Nucleus accumbens (tissue), 56 donors: ENCODE measurements at places on chromosomes 6 and 20.
A peak's percentile ranks its signal among the peaks of the same experiment; 100 is the strongest.

DNA sequence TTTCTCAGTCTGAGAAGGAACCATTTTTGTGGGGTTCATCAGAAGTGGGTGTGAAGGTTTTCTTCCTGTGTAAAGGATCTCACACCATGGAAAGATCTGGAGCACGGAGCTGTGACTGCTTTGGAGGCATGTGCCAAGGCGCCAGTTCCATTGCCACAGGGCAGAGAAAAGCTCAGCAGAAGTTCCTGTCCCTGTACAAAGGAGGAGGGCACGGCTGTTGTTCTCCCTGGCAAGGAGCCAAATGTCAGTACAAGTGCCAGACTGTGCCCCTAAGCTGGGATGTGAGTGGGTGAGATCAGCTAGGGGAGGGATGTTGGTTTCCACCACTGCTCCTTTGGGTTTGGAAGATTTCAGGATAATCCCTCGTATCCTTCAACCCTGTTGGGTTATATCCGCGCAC lies 117.3 kb downstream of the CRYBG1 start:
- no peak for DNase-seq

DNA sequence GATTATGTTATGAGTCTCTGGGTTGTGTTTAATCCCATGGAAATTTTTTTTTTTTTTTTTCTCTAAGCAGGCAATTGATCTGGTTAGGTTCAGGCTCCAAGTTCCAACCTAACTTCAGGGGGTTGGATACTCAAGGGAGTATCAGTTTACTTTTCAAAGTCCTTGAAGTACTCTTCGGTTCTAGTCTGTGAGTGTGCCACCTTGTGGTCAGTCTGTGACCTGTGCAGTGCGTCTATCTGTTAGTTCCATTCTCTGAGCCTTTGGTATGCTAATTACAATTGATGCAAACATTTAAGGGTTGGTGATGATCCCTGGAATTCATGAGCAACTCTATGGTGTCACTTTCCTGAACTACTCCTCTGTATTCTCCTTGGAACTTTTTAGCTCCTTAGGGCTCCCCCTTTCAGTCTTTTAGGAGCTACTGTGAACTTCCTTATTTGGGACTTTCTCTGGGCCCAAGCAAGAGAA lies 342.0 kb downstream of the SOX4 start:
- no peak for DNase-seq

DNA sequence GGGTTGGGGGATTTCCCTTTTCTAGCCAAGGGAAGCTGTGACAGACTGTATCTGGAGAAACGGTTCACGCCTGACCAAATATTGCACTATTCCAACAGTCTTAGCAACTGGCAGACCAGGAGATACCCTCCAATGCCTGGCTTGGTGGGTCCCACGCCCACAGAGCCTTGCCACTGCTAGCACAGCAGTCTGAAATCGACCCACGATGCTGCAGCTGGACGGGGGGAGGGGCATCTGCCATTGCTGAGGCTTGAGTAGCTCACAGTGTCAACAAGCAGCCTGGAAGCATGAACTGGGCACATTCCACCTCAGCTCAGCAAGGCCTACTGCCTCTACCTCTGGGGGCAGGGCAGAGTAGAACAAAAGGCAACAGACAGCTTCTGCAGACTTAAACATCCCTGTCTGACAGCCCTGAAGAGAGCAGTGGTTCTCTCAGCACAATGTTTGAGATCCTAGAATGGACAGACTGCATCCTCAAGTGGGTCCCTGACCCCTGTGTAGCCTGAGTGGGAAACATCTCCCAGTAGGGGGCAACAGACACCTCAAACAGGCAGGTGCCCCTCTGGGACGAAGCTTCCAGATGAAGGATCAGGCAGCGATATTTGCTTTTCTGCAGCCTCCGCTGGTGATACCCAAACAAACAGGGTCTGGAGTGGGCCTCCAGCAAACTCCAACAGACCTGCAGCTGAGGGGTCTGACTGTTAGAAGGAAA lies 89.9 kb upstream of the ECI2 start:
- DNase-seq = no peak

GRCh38 chr20:50624351-50625016 lies 66.9 kb downstream of the RIPOR3 start:
- DNase-seq = no peak

DNA sequence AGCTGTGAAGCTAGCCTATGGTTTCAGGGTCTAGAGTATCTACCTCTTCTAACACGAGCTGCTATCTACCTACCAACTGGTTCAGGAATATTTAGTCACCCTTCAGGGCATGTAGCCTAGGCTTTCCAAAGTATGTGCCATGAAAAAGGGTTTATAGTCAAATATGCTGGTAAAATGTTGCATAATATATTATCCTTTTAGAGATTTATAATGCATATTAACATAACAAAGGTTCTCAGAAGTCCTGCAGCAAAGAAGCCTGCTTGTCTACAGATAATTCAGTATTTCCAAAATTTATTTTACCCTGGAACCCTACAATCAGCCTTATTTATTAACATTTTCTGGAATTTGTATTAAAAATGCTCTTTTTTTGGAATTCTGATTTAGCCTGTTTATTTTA lies 56.0 kb downstream of the PRDM13 start:
- DNase-seq = no peak

GRCh38 chr20:53797085-53797484 lies 203.4 kb upstream of the ZNF217 start:
- DNase-seq = no peak

DNA sequence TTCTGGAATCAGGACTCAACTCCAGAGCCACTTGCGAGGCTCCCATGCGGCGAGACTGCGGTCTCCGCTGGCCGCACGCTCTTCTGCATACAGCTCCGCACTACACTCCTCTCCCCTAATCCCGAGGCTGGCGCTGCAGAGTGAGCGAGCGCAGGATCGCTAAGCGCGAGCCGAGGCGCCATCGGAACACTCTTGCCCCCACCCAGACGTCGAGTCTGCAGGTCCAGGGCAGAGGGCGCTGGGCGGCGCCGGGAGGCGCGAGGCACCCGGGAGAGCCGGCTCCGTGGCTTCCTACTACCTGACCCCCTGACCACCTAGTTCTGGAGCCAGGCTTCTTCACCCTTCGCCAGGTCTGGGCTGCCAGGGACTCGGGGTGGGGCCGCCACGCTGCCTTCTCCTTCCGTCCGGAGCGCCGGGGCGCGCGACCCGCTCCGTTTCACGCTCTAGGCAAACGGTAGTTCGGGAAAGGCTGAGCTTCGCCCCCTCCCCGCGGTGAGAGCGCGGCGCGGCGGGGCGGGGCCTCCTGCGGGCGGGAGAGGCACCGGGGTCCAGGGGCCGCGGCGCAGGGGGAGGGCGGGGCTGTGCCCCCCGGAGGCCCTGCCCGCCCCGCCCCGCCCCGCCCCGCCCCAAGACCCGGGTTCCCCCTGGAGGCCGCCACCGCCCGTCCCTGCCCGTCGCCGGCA lies 5.4 kb upstream of the TUBB2A start:
- DNase-seq = peak; percentile 64

GRCh38 chr6:106227612-106228507 lies 97.7 kb downstream of the ATG5 start:
- DNase-seq = no peak

DNA sequence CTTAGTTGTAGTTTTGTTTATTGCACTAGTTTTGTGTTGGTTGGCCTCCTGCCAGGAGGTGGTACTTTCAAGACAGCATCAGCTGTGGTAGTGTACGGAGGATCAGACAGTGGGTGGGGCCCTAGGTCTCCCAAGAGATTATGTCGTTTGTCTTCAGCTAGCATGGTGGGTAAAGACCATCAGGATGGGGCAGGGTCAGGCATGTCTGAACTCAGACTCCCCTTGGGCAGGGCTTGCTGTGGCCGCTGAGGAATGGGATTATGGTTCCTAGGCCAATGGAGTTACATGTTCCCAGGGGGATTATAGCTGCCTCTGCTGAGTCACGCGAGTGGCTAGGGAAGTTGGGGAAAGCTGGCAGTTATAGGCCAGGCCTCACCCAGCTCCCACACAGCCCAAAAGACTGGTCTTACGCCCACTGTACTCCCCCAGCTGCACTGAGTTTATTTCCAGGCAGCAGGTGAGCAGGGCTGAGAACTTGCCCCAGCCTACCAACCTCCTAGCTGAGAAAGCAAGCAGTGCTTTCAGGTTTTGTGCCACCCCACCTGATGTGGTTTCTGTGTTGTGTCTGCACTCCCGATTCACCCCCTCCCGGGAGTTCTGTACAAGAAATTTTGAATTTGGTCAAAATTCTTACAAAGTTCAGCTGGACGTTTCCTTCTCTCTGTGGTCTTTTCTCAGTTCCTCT lies 24.7 kb downstream of the ZSCAN31 start:
- DNase-seq = no peak

GRCh38 chr6:43635387-43636307 lies at the start of gene MAD2L1BP:
MAD2L1BP (plus strand) TSS chr6:43635840; CDS start chr6:43635876, 36 bp downstream.
- peak; percentile 70 for DNase-seq

GRCh38 chr20:17965042-17965697 lies 3.4 kb downstream of the SNX5 start:
- DNase-seq = no peak

- DNase-seq = no peak
These were observed 34.8 kb upstream of the SIRPA start for GRCh38 chr20:1860446-1860845.

- no peak for DNase-seq
These were observed 287.0 kb downstream of the CDC5L start for GRCh38 chr6:44674226-44675155.

DNA sequence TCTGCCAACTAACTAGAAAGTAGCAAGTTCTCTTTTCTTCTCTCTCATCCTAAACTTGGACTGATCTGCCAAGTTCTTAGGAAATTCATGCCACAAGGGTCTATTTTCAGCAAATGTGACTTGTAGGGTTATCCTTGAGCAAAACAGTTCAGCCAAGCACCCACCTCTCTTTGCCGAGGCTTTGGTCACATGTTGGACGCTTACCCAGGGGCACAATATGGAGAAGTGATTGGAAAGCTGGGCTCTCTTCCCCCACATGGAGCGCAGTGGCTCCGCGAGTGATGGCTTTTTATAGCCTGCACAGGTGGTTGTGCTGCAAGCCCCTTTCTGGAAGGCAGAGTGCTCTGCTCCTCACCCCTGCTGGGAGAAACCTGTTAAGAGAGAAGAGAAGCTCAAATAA lies 47.7 kb upstream of the FNDC1 start:
- DNase-seq = no peak

GRCh38 chr20:21520702-21521595 lies 7.1 kb upstream of the NKX2-2 start:
- DNase-seq = peak; percentile 54

- no peak for DNase-seq
These were observed 226.0 kb downstream of the PREX1 start for GRCh38 chr20:48601798-48602197.

GRCh38 chr6:117482240-117483003 lies at the start of gene DCBLD1:
DCBLD1 (plus strand) TSS chr6:117482674; CDS start chr6:117482782, 108 bp downstream.
- DNase-seq = peak; percentile 42

DNA sequence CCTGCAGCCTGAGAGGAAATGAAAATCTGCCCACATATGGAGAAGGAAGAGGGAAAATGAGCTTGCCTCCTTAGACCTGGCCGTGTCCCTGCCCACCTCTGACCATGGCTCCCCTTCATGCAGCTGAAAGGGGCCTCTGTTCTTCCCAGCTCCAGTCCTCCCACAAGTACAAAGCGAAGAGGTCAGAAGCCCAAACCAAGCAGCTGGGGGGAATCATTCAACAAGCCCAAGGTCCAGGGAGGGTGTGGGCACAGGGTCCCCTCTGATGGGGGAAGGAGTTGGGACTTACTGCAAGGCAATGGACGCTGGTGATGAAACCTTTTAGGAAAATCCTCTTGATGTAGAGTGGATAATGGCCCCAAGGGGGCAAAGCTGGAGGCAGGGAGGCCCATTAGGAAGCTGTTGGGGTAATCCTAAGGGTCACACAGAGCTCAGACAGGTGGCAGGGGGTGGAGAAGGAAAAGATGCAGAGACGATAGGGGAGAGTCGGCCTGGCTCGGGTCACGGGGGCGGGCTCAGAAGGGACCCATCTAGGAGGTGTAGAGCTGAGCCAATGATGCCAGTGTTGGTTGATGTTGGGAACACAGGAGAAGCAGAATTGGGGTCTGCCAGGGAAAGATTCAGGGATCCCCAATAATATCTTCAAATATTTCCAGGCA lies 16.1 kb upstream of the GRM4 start:
- no peak for DNase-seq

GRCh38 chr6:112437058-112437457 lies 89.9 kb downstream of the RFPL4B start:
- no peak for DNase-seq

- DNase-seq = no peak
These were observed 8.7 kb downstream of the SLC2A4RG start for GRCh38 chr20:63748070-63748933.

DNA sequence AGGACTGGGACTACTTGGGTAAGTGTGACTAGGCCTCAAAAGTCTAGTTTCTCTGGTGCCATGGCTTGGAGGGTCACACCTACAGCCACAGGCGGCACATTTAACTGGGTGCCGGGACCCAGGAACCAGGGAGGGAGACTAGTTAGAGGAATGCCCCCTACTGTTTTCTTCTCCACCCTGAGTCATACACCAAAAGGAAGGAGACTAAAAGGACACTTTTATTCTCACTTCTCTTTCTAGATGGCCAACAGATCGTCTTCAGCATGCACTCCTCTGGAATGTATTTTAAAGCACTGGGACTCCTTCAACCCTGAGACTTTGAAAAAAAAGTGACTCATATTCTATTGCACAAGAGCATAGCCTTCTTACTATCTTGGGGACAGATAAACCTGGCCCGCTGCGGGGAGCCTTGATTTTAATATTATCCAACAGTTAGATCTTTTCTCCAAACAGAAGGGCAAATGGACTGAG lies 33.4 kb downstream of the PLN start:
- DNase-seq = no peak

- DNase-seq = no peak
These were observed 21.8 kb downstream of the NTSR1 start for GRCh38 chr20:62730481-62730880.

GRCh38 chr6:156887623-156888269 lies 110.6 kb downstream of the ARID1B start:
- DNase-seq = no peak

DNA sequence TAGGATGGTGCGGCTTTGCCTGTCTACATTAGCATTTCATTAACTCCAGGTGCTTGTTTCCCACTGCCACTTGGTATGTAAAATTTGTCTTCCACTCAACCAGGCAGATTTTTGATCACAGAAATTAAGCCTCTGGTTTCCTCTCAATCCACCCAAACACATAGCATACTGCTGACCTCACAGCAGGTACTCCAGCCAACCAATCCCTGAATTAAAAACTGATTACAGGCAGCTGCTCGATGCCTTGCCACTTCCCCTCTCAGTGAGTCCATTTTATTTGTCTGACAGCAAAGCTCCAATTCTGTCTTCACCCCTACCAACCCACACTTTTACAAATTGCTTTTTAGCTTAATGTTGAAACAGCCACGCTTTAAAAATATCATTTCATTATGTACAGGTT lies 95.2 kb downstream of the PLCB1 start:
- no peak for DNase-seq

DNA sequence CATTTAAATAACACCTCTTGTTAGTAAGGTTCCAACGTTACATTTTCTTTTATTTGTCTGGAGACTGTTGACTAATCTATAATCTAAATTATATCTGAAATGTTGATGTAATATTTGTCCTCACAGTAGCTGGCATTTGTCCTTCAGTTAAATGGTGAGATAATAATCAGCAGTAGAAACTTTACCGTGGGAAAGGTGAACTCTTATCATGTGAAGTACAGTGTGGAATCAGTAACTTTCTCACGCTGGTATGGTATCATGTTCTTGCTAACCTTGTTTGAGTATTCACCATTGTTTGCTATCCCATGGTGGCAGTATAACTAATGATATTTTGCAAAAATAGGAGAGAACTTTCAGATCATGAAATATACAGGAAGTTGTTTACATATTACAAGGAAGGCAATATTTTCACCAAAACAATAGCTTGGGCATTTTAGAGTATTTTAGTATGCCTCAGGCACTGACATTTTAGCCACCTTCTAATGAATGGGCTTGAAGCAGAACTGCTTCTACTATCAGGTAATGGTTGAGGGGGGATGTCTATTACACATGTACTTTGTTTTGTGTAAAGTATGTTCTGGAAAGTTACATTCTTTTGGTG lies 4.8 kb downstream of the GMNN start:
- no peak for DNase-seq
